Renal pelvis (tissue), 12 donors: ENCODE measurements at places on chromosomes 1 and 21.
A peak's percentile ranks its signal among the peaks of the same experiment; 100 is the strongest.

- DNase-seq, result no peak
These were observed 9.0 kb upstream of the IFFO2 start for GRCh38 chr1:18965206-18966173.

DNA sequence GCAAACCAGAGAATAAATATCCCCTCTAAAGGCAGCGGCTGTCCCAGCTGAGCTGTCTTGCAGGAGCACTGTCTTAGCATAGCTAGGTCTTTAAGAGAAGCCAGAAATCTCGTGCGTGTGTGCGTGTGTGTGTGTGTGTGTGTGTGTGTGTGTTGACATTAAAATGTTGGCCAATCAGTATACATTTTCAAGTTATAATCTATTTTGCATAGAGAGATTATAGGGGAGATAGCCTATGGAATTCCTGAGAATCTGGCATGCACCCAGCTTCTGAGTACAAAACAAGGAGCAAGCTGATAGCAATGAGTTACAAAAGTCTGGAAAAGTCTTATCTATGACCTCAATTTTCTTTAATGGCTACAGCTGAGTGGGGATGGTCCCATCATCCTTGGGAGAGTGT is 17.7 kb downstream of the METTL13 start:
- DNase-seq, result no peak

GRCh38 chr1:207691841-207692240 is 46.9 kb downstream of the CR1L start:
- no peak for DNase-seq

GRCh38 chr1:237045278-237046016 is 3.5 kb downstream of the RYR2 start:
- DNase-seq, result no peak

DNA sequence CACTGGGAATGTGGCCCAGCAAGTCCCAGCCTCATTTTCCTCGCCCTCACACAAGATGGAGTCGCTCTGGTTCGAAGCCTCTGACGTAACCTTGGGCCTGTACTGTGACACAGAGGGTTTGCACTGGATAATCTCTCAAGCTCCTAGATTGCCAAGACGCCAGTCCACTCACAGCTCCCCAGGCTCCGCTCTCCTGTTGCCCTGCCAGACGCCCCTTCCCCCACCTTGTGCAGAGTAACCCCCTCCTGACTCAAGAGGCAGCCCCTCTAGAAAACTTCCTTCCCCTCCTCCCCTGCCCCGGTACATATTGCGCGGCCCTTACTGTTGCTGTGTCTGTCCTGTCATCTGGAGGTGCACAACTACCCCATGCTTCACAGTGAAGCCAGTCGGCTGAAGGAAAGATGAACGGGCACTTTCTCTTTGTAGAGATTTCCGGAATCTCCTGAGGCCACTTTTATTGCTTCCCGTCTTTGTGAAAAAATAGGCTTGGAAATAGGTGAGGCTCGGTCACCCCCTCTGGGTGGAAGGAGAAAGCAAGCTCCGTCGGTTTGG is 981 bp upstream of the KIAA1614 start:
- DNase-seq, result peak; percentile 39

DNA sequence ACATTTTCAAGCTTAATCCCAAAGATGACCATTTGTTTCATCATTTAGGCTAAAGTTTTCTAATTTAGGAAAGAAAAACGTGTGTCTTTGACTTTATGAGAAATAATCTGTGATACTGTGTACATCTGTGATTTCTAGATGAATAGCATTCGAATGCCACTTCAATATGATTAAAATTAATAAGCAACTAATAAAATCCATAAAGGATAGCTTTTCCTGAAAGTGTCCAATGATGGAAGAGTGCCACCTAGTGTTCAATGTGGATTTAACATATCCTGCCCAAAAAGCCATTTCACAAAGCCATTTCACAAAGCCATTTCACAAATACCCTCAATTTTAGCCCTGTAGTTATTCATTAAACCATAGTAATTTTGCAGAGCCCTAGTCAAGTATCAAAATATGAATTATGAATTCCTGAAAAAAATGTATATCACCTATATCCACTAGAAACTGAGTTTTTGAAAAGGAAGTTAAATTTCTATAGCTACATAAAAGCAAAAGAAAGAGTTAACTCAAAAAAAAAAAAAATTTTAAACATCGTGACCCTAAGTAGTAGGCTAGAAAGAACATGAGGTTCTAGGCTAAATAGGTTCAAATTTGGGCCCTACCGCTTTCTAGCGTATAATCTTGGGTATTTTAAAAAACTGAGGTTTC is 19.1 kb downstream of the NME7 start:
- peak; percentile 49 for DNase-seq

DNA sequence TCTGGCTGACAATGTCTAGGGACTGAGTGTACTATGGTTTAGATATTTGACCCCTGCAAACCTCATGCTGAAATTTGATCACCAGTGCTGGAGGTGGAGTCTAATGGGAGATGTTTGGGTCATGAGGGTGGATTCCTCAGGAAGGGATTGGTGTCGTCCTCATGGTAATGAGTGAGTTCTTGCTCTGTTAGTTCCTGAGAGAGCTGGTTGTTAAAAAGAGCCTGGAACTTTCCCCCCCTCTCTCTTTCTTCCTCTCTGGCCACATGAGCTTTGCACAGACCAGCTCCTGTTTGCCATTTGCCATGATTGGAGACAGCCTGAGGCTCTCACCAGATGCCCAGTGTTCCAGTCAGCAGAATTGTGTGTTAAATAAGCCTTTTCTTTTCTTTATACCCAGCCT is 36.6 kb upstream of the CNIH3 start:
- DNase-seq, result no peak

DNA sequence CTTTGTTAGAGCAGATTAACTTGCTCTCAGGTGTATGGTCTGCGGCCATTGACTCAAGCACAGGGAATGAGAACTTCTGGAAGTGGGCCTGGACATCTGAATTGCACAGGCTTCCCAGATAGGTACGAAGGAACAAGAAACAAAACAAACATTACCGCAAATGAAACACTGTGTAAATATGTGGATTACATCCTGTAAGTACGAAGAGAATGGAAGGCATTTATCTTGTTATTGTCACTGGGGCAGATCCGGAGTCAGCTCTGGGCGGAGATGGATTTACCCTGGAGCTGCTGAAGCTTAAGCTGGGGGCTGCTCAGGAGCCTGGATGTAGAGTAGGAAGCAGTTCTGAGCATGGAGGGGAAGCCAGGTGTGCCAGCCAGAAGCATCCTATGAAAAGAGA is 6.8 kb downstream of the HES2 start:
- no peak for DNase-seq

GRCh38 chr1:156422602-156423091 is 53.6 kb downstream of the RHBG start:
- no peak for DNase-seq

DNA sequence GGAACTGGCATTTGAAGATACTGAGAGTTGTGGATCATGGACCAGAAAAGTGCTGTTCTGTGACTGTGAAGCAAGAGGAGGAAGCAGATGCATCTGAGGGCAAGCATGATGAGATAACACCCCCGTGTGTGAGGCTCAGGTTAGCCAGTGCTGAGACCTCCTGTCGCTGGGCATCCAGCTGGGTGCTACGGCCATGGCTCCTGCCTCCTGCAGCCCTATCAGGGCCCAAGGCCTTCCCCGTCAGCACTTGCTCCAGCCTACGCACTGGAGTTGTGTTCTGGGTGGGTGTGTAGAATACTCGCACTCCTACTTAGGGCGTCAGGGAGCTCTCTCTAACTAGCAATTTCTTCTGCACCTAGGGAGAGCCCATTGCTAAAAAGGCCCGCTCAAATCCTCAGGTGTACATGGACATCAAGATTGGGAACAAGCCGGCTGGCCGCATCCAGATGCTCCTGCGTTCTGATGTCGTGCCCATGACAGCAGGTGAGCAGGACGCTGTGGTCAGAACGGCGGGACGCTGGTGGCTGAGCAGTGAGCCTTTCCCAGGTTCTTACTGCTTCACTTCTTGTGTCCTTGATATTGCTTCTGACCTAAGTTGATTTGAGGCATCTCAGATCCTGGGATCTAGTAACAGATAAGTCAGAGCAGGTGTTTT is 6.5 kb downstream of the PPIE start:
- DNase-seq, result no peak

DNA sequence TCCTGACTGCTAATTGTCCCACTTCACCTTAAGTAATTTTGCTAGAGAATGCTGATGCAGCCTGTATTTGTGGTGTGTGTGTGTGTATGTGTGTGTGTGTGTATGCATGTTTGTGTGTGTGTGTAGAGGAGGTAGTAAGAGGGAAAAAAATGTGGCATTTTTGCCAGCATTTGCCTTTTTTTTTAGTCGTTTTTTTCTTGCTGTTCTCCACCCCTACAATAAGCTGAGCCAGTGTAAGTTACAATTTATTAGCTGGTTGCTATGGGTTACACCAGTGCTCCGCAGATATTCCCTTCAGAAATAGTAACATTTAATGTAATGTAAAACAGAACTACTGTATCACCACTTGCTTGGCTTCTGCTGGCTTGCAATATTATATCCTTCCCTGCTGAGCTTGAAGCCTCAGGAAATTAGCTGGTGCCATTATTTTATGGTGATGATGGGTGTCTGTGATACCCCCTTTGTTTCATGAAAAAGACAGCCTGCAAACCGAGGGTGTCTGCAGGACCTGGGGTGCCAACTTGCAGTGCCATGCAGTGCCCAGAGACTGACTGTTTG is 23.4 kb upstream of the IGSF3 start:
- DNase-seq, result no peak

- DNase-seq, result no peak
These were observed 27.4 kb upstream of the UHMK1 start for GRCh38 chr1:162470216-162470615.

DNA sequence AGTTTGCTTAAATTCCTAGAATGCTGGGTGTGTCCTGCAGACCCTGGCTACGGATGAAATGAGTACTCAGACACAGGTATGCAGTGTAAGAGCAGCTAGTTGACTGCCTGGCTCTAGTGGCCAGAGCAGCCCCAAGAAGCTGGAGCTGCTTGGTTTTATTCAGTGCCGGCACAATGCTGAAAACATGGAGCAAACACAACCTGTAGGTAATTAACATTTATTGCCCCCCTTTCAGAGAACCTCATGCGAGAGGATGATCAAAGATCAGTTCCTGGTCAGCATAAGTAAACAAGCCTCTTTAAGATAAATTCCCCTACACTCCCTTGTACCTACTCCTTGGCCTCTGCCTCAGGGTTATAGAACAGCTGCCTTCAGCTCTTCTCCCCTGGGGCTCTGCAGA is 43.2 kb downstream of the MRPS6 start:
- DNase-seq, result no peak

GRCh38 chr1:9058465-9058864 is 11.0 kb downstream of the SLC2A5 start:
- DNase-seq, result no peak

DNA sequence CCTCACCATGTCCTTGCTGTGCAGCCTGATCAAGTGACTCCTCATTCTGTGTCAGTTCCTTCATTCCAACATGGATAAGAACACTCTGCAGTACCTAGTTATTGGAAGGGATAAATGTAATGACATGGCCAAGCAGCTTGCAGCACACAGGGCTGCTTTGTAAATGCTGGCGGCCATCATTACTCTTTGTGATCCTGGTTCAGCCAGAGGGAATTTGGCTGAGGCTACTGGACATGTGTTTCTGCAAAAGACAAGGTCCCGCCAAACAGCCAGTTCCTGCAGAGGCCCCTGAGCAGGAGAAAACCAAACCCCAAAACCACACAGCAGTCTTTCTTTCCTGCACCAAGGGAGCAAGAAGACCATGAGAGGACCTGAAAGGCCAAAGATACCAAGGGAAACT is 495.8 kb downstream of the AJAP1 start:
- no peak for DNase-seq

DNA sequence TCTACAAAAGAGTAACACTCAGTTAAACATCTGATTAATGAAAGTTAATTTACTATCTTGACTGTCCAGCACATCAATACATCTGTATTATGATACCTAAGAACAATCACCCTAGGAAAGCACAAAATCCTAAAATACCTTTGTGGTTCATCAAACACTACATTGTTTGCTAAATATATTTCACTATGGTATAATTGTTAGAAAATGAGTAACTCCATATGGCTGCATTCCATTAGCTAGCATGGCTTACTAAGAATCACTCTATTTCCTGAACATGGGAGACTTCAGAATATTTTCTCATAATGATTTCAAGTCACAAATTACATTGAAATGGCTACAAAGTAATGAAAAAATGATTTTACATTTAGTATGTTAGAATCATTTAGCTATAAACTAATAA is 12.5 kb downstream of the TRMT1L start:
- no peak for DNase-seq

GRCh38 chr1:40107290-40107959 is 10.4 kb upstream of the PPT1 start:
- no peak for DNase-seq

GRCh38 chr1:101008229-101008834 is 17.3 kb downstream of the DPH5 start:
- DNase-seq, result no peak

DNA sequence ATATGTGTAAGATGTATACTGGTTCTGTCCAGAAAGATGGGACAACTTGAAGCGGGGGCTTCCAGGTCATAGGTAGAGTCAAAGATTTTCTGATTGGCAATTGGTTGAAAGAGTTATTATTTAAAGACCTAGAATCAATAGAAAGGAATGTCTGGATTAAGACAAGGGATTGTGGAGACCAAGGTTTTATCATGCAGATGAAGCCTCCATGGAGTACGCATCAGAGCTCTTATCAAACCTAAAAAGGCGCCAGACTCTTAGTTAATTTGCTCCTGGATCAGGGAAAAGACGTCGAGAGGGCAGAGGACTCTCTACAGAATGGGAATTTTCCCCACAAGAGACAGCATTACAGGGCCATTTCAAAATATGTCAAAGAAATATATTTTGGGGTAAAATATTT is 23.7 kb upstream of the ETV3 start:
- no peak for DNase-seq

GRCh38 chr1:182093781-182094180 is 32.3 kb upstream of the ZNF648 start:
- DNase-seq, result no peak

DNA sequence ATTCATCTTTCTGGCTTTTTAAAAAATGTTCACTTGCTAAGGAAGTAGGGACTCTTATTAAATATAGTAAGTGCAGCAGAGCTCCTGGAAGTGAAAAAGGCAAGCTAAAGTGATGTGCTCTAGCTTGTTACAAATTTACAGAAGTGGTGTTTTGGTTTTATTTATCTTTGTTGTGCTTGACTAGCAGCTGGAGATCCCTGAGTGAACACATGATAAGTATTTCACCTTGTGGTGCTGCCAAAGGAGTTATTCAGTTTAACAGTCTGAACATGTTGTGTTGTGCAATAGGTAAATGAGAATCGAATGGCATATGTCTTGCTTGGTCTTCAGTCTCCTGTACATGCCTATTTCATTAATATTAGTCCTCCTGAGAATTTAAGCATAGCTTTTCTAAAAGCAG is 315.7 kb downstream of the TPR start:
- DNase-seq, result no peak

DNA sequence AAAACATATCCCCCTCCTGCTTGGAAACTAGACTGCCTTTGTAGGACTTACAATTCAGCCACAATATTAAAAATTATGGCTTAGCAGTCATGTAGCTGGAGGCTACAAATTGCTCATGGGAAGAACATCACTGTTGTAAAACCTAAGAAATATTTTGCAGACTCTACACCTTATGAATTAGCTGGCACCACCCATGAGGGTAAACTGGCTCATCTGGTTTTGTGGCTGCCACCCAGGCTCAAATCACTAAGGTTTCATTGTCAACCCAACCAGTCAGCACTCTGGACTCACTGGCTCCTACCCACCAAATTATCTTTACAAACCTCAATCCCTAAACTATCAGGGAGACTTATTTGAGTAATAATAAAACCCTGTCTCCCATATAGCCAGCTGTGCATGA is 100.7 kb upstream of the OLFM3 start:
- no peak for DNase-seq
